Activated T-cell treated with anti-CD3 and anti-CD28 coated beads for 1 hour (primary cell): ENCODE measurements at places on chromosomes 13 and 19.
A peak's percentile ranks its signal among the peaks of the same experiment; 100 is the strongest.

DNA sequence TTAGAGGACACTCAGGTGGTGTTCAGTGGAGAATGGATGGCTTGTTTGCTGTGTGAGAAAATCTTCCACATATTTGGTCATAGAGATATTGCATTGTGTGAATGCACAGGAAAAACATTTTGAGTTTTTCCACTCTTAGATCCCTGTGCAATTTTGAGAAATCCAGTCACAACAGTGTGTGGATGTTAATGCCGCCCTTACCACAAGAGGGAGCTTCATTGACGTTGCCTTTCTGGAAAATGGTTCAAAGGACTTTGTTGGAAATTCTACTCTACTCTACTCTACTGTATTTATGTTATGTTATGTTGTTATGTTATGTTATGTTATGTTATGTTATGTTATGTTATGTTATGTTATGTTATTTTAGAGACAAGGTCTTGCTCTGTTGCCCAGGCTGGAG is 13.4 kb downstream of the ZNF20 start:
- no peak for DNase-seq

GRCh38 chr13:38950987-38951386 is 39.6 kb downstream of the STOML3 start:
- DNase-seq = no peak

DNA sequence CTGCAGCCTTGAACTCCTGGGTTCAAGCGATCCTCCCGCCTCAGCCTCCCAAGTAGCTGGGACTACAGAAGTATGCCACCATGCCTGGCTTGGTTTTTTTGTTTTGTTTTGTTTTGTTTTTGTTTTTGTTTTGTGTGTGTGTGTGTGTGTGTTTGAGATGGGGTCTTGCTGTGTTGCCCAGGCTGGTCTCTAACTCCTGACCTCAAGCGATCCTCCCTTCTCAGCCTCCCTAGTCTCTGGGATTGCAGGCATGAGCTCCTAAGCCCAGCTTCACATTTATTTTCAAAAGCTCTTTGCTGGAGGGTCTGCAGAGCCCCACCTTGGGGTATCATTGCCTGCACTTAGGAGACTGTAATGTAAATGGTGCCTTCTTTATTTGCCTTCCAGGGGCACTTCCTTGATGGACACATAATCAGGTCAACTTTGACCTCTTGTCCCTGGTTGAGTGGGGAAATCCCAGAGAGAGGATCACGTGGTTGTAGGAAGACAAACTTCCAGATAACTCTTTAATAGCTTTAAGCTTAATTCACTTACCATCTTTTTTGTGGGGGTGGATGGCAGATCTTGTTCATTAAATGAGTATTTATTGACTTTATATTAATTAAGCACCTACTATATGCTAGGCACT is 72.9 kb upstream of the NPAS1 start:
- no peak for DNase-seq

GRCh38 chr13:48258002-48258401 is 25.0 kb downstream of the ITM2B start:
- DNase-seq = no peak

GRCh38 chr19:40576151-40576584 is 505 bp upstream of the SHKBP1 start:
- no peak for DNase-seq

GRCh38 chr19:13010992-13011652 is 15.8 kb downstream of the NFIX start:
- no peak for DNase-seq

GRCh38 chr19:42497492-42498168 is 30.7 kb downstream of the CEACAM1 start:
- no peak for DNase-seq

GRCh38 chr19:42846597-42846996 is 32.9 kb downstream of the PSG1 start:
- no peak for DNase-seq

DNA sequence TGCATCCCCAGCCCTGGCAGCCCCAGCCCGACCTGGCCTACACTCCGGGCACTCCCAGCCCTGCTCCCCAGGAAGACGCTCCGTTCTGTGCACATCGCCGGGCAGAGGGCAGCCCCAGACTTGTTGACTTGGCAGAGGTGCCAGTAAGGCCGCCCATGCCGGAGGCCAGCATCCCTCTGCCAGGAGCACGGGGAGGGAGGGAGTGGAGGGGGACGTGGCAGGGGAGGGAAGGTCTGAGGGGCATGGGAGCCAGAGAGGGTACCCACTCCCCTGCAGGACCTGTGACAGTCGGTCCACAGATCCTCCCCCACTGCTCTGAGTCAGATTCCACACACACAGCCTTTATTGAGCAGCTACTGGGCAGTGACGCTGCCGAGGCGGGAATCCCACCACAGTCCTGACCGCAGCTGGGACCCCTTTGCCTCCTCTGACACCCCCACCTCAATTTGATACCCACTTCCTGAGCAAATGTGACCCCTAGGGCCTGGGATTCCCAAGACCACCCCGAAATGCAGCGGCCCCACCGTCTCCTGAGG is 1.9 kb upstream of the NKPD1 start:
- DNase-seq = no peak

- DNase-seq = no peak
Measured at GRCh38 chr13:78600280-78600883, 3.0 kb downstream of the POU4F1 start.

GRCh38 chr19:35869327-35870123 is 1.2 kb downstream of the APLP1 start:
- DNase-seq = peak; percentile 62

DNA sequence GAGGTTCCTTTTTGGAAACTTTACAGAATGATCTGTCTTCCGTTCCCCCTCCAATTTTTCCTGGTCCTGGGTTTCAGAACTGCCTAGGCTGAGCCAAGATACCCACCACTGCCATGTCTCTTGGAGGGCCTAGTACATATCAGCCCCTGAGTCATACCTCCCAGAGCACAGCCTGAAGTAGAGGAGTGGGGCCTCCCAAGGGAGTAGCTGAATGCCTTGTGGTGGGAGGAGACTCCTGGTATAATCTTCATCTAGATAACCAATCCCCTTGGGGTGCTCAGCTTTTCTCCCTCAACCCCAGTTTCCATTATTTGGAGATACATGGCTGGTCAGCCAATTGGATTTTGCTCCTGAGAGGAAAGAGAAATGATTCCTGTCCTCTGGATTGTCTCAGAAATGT is 30.3 kb downstream of the ZNF763 start:
- DNase-seq = no peak

DNA sequence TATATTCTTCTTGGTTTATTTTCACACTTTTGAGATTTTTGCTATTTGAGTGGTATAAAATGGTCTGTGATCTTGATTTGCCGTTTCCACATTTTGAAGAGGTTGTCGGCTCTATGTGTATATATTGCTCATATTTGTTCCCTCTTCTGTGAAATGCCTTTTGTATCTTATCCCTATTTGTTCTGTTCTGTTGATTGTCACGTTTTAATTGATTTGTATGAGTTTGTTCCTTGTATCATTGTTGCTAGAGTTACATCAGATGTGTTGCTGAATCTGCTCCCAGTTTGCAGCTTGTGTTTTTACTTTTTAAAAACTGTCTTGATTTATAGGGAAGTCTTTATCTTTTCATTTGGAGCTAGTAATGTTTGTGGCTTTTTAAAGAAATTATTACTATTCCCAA is 17.1 kb downstream of the USPL1 start:
- DNase-seq = no peak

DNA sequence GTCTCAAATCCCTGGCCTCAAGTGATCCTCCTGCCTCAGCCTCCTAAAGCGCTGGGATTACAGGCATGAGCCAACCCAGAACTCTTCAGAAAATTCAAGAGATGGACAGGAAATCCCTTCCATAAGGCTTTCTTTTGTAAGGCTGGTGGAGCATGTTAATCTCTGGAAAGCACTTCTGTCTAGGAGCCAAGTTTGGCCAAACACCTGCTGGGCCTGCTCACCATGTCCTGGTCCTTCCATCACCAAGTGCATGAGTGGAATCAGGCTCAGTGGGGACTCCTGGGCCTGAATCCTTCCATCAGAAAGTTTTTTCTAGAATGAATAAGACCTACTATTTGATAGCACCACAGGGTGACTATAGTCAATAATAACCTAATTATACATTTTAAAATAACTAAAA is 148.0 kb downstream of the DCLK1 start:
- no peak for DNase-seq

DNA sequence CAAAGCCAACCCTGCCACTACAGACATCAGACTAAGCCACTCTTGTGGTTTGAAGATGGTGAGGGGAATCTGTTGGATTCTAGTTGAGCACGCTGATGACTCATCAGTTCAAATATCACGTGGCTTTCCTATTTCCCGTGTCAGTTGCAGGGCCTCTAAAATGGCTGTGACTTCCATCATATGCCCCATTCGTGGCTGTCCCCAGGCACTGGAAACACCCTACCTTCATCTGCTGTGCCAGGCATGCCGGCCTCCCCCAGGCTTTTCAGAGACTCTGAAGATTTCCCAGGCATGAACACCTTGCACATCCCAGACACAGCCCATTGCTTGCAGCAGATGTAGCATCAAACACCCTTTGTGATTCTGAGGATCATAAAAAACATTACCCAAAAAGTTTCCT is 659.9 kb downstream of the UQCRFS1 start:
- no peak for DNase-seq

- peak; percentile 59 for DNase-seq
Measured at GRCh38 chr13:99432609-99433542, 68.4 kb upstream of the TM9SF2 start.

DNA sequence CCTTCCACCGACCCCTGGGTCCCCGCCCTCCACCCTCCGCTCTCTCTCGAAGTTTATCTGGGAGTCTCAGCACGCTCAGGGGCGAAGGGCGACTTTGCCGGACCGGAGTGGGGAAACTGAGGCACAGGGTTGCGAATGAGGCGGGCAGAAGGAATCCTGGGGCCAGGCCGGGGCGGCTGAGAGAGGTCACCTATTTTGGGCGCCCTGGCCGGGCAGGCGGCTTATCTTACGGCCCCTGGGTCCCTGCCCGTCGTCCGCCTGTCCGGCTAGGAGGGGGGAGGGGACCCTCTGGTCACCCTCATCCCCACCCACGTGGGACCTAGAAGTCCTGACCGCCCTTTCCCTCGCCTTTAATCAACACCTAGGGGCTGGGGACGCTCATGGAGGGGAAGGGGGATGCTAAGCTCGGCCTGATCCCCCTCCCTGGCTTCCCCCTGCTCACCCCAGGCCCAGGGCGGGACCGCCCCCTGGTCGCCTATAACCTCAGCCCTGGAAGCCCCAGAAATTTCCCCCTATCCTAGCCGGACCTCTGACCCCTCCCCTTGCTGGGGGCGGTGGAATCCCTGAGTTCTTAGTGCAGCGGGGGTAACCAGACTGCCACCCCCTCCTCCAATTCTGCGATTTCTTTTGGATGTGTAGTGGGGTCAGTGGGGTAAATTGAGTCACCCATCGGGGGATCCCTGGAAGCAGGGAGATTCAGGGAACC is 556 bp downstream of the TRIP10 start:
- no peak for DNase-seq
